ELR (cell line): ENCODE measurements at places on chromosomes 3 and 15.

GRCh38 chr15:42549741-42550392, 1.2 kb downstream of the HAUS2 start:
- DNase-seq: no peak

DNA sequence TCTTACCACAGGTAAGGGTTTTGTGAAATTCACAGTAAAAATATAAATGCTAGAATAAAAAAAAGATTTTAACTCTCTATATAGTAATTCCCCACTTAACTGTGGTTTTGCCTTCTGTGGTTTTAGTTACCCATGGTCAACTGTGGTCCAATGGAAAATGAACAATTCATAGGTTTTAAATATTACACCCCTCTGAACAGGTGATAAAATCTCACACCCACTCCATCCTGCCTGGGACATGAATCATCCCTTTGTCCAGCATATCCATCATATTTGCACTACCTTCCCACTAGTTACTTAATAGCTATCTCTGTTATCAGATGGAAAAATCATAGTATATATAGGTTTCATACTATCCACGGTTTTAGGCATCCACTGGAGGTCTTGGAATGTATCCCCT, 49.2 kb downstream of the HDGFL3 start:
- DNase-seq: peak; percentile 28

DNA sequence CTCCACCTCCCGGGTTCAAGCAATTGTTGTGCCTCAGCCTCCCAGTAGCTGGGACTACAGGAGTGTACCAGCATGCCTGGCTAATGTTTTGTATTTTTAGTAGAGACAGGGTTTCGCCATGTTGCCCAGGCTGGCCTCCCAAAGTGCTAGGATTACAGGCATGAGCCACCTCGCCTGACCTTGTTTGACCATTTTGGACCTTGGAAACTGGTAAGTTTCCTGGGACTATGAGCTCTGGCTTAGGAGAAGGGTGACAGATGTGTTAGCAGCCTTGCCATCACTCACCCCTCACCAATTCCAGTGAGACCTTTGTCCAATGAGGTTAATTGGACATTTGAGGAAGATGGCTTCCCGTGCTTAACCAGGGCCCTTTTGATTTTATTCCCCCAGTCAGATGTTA, 19.9 kb downstream of the DNASE1L3 start:
- no peak for DNase-seq

DNA sequence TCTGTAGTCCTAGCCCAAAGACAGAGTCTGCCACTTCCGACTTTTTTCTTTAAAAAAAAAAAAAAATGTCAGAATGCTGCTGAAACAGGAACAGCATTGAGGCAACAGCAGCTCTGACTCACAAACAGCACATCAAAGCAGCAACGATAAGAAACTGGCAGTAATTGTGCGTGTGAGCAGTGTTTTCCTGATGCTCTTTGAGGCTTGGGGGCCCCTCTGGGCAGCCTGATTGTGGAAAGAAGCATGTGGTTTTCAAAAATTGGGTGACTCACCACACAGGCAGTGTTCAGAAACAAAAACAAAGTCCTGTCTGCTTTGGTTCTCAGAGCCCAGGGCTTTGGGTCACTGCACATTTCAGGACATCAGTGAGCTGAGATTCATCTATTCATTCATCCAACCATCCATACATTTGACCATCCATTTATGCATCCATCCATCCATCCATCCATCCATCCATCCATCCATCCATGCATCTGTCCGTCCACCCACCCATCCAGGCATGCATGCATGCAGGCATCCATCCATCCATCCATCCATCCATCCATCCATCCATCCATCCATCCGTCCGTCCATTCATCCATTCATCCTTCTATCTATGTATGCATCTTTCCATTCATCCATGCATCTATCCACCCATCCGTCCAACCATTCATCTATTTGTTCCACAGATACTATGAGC, 308.4 kb downstream of the RPLP1 start:
- peak; percentile 97 for DNase-seq

- peak; percentile 44 for DNase-seq
These were observed 25.3 kb upstream of the ABHD17C start for GRCh38 chr15:80669663-80670273.

DNA sequence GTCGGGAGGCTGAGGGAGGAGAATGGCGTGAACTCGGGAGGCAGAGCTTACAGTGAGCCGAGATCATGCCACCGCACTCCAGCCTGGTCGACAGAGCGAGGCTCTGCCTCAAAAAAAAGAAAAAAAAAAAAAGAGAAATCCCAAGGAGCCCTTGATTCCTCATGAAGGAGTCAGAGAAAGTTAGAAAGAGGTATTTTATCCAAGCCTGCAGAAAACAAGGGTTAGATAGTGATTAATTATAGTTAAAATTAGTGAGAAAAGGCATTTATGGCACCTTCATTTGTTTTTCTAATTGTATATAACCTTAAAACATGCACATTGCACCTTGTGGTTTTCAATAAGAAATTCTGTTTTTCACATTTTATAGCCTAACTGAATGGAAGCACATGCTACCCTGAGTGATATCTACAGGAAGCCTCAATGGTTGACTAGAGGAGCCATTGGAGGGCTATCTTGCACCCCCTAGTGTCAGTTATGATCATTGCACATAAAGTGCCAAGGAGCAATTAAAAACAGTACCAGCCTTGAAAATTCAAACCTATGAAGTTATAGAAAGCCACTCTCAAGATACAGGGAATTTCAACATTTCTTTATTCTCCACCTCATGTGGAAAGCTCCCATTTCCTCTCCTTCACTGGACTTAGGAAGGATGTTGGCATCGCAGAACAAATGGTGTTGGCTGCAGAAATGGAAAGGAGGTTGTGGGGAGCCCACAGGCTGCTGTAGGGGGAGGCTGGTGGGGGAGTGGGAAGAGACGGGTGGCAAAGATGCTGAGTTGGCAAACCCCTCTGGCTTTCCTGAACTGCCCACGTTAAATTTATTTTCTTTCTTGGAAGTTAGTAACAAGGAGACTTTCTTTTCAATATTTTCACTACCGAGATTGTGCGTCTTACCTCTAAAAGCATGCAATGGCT, 48.5 kb downstream of the ITGA11 start:
- peak; percentile 70 for DNase-seq

DNA sequence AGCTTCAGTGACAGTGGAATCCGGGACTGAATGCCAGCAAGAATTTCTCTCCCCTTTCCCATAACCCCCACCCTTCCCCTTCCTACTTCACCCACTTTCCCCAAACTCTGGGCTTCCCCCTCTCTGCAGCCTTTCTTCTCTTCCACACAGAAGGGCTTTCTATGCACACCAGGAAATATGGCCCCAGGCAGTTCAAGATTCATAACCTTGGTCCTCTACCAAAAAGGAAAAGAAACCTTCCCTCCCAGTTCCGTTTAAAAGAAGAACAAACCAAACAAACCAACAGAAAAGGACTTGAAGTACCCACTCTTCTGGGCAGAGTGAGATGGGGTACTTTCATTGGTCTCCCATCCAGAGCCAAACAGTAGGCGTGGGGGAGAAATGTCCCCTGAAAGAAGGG, 68.8 kb upstream of the ABHD2 start:
- no peak for DNase-seq

DNA sequence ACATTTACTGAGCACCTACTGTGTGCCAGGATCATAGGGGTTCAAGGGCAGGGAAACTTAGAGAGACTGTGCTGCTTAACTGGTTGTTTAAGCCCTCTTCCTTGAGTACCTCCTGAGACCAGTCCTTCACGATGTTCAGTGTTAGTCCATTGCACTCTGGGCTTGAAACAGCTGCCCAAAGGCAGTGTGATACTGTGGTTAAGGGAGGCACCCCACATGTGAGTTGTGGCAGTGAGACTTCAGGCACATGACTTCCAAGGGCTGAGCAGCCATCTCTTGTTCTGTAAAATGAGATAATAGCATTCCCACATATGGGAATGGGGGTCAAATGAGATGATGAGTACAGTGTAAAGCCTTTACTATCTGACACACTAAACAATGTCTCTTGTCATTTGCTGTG, 75.1 kb downstream of the LINGO1 start:
- no peak for DNase-seq

GRCh38 chr15:55791551-55792400, 48.8 kb upstream of the PRTG start:
- DNase-seq: peak; percentile 64

GRCh38 chr3:69983546-69984265, 15.8 kb upstream of the SAMMSON start:
- DNase-seq: no peak

DNA sequence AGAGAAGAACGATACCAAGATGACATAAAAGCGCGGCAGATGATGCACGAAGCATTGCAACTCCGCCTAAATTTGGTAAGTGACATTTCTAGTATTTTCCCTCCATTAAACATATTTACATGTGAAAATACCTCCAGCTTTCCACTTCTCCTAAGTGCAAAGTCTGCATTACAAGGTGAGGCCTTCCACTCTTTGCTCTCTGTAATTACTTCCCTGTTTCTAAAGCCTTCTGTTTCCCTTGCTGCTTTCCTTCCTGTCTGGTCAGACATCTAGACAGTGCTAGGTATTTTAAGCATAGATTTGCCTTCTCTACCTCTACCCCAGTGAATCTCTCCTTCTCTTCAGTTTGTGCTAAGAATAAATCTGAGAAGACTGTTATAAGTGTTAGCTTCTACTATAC, 1.9 kb downstream of the P2RY12 start:
- no peak for DNase-seq

DNA sequence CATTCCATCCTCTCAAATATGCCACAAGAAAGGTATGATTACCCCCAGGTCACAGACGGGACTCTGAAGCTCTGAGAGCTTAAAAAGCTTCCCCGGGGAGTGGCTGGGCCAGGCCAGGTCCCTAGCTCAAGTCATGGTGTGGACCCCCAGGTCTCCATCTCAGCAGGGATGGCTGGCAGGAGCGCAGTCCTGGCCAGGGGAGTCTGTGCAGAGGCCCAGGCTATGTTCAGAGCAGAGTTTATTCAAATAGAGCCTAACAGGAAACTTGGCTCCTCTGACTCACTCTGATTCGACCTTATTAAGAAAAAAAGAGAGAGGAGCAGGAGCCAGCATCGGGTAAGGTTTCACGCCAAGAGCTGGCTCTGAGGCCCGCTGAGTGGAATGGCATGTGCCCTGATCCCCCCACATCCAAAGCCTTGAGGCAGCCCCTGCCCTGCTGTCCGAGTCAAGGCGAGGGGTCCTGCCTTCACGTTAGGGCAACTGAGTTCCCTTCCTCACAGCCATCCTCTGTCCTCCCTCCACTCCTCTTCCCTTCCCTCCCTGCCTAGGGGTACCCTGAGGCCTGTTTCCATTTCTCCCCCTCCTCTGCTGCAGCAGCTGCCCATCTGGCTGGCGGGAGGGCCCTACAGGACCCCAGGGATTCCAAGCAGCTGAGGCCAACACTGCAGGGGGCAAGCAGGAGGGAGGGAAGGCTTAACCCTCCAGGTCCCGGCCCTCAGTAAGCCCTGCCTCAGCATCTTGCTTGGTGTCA, 1.9 kb upstream of the LOXL1 start:
- DNase-seq: peak; percentile 93

DNA sequence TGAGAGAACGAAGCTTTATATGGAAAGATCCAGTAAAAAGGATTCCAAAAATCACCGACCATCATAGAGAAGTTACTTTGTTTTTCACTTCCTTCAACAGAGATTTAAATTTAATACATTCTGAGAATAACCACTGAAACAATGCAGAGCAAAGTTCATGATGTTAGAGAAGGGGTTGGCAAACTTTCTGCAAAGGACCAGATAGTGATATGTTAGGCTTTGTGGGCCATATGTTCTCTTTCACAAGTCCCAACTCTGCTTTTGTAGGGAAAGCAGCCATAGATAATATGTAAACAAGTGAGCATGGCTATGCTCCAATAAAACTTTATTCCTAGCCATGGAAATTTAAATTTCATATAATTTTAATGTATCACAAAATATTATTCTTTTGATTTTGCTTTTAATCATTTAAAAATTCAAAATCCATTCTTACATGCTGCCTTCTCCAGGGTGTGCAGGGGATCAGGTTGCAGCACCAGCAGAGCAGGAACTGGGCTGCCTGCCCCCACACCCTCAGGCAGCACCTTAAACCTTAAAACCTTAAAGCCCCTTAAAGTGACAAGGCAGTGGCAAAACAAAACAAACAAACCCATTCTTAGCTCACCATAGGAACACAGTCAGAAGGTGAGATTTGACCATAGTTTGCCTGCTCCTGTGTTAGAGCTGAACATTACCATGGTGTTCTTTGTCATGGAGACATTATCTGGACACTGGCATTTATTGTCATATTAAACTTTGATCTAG, 16.9 kb upstream of the IGSF10 start:
- DNase-seq: no peak

DNA sequence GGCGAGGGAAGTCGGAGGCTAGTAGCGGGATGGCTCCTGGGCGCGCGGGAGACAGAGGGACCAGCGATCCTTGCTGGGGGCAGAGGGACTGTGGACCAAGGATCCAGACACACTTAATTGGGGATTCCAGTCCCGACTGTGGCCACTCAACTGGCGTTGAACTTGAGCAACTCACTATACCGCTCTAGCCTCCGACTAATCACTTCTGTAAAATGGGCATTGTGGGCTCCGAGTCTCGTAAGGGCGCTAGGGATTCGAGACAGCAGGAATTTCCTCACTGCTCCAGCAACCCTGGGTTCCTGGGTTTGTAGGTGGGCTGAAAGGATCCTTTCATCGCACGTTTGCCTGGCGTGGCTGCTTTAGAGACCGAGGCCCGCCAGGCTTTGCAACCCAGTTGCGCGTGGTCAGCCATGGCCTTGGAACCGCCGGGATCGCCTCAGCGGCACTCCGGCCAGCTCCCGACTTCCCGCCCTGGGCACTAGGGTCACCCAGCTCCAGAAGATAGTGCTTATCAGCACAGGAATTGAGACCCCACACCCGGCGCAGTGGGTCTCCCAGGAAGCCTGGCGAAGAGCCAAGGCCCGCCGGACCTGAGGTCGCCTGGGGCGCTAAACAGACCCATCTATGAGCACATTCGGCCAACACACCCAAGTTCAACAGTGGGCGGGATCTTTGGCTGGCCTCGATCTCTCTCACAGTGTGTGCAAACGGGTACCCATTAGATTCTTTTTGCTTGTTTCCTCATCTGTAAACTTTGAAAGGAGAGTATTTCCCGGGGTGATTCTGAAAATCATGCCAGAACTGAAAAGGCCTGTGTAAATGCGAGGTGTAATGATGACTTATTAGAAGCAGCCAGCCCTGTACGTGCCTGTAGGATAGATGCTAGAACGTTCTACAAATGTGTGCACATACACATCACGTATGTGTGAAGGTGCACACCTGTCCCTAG, 9.9 kb downstream of the FOXL2 start:
- no peak for DNase-seq

- DNase-seq: no peak
These were observed 21.1 kb upstream of the COLQ start for GRCh38 chr3:15542614-15543013.

GRCh38 chr3:17125738-17126442, 241.1 kb downstream of the PLCL2 start:
- DNase-seq: no peak

GRCh38 chr3:148958696-148959095, 32.6 kb upstream of the GYG1 start:
- no peak for DNase-seq

GRCh38 chr3:158097593-158098308, 8.5 kb downstream of the SHOX2 start:
- peak; percentile 62 for DNase-seq

- DNase-seq: no peak
These were observed 40.6 kb downstream of the TNK2 start for GRCh38 chr3:195867631-195868335.

- peak; percentile 99 for DNase-seq
These were observed 35.8 kb upstream of the CCDC80 start for GRCh38 chr3:112676659-112677234.
